ENCODE measurements at places on chromosomes 4 and X. TPM values are rescaled to one million over a fixed set of nuclear protein-coding genes. Genes with fewer than 3 reads are reported as not detected.

GRCh38 chr4:145951931-145952330 lies 13.3 kb upstream of the ZNF827 start:
- no peak for DNase-seq

DNA sequence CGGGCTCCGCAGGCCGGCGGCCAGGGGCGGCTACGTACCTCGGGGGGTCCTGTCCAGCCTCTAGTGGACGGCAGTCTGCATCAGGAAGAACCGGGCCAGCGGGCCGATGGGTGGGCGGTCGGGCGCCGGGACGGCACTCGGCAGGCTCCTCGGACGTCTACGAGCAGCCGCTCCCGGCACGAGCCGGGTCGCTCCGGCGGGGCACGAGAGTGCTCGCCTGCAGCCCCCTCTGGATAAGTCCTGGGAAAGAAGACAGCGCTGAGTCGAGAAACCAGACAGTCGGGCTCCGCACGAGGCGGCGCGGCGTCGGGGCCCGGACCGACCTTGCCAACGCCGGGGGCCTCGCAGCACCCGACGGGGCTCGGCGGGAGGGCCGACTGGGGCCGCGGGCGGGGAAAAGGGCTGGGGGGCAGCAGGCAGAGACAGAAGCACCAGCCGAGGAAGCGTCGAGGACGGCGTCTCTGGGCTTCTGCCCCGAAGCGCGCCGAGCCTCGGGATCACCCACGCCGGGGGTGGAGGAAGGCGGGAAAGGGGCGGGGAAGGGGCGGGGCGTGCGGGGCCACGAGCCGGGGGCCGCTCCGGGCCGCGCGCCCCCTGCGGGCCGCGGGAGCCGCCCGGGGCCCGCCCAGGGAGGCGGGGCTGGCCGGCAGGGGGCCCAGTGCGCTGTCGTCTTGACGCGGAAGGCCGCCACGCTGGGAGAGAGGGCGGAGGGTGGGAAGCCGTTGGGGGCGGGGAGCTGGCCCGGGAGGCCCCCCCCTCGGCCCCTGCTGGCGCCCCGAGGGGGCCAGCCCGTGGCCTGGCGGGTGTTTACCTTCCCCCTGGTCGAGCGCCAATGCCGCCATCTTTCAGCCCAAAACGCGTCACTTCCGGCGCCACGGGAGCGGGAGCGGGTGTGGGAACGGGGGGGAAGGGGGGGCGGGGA lies 1.9 kb downstream of the KLHL15 start:
- peak; percentile 91 for DNase-seq

DNA sequence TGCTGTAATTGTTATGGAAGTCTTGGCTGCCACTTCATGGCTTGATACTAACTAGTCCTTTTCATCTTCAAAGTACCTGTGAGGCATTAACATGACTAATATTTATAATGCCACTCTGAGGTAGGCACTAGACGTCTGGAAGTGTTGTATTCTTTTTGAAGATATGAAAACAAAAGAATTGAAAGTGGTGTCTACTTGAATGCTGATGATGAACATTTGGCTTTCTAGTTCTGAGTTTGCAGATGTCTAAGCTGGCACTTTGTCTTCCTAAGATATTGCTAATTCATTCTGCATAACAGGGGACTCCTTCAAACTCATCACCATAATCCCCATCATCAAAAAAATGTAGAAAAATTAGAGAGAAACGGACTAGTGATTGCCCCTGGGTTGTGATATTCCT lies 41.6 kb upstream of the HAND2 start:
- no peak for DNase-seq

GRCh38 chrX:31099536-31100090 lies 27.8 kb upstream of the FTHL17 start:
- no peak for DNase-seq

DNA sequence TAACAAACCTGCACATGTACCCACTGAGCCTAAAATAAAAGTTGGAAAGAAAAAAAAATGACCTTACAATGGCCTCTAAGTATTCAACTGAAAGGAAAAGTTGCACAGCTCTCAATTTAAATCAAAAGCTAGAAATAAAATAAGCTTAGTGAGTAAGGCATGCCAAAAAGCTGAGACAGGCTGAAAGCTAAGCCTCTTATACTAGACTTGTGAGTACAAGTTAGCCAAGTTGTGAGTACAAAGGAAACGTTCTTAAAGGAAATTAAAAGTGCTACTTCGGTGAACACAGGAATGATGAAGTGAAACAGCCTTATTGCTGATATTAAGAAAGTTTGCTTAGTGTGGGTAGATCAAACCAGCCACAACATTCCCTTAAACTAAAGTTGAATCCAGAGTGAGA lies 707.9 kb upstream of the PITX2 start:
- no peak for DNase-seq

- no peak for DNase-seq
Measured at GRCh38 chr4:14303856-14304255, 676.3 kb upstream of the BOD1L1 start.

DNA sequence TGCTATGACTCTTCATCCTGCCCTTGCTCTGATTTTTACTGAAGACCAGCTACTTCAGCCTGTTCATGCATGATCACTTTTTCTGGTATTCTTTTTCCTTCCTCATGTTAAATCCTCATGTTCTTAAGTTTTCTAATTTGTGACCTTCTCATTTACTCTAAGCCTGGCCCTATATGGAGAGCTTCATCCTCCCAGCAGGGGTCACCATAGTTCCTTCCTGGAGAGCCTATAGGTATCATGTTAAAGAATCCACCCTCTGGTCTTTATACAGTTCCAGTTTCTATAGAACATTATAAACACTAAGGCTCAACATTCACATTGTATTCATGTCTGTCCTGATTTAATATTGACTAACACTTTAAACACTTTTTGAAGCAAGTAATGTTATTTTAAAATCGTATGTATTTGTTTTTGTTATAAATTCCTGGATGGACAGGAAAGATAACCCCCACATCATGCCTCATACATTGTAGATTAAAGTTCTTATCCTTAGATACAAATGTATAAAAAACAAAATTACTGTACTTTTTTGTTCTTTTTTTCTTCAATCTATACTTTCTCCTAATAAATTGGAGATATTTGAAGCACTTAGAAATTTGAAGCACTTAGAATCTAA lies 53.8 kb upstream of the OTUD4 start:
- DNase-seq = peak; percentile 31

- DNase-seq = no peak
Measured at GRCh38 chr4:30950737-30951136, 230.6 kb downstream of the PCDH7 start.

- no peak for DNase-seq
Measured at GRCh38 chrX:107823042-107823441, 2.6 kb upstream of the MID2 start.

DNA sequence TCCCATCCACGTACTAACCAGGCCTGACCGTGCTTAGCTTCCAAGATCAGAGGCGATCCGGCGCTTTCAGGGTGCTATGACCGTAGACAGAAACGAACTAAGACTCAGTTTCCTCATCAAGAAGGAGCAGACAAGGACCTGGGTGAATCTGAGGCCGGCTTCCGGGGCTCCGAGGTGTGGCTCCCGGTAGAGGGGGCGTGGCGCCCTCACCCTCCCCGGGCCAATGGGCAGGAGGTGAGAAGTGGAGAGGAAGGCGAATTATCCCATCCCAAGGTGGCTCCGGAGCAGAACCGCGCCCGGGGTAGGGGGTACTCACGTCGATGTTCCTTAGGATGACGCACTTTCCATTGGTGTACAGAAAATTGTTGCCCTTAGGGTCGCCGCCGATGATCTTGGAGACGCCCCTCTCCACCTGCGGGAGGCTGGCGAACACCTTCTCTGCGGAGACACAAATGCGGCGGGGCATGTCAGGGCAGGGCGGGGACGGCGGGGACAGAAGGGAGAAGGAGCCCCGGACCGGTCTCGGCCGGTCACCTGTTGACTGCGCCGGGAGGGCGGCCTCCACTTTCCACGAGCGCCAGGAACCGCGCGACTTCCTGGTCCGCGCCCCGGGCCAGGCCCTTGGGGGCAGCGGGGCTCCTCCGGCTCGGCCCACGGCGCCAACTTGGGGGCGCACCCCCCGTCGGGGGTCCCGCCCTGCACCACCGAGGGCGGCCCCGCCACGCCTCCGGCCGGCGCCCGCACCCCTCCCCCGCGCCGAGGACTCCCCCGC lies 616 bp downstream of the WDR1 start:
- DNase-seq = peak; percentile 84

GRCh38 chrX:132728296-132728695 lies 230.1 kb downstream of the HS6ST2 start:
- DNase-seq = no peak

DNA sequence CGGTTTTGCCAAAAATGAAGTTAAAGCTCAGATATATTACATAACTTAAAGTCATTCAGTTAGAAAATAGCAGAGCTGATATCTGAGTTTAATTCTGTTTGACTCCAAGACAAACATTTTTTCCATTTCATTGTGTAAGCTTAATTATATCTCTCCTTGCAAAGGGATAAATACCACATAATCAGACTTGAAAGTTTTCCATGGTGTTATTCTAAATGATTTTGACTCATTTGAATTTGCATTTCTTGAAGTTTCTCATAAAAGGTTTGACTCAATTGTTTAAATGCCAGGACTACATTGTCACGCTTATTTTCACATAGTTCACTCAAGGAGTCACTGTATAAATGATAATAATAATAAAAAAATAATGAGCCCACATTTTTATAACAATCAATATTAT lies 39.4 kb upstream of the DDX60 start:
- DNase-seq = no peak

- no peak for DNase-seq
Measured at GRCh38 chrX:131801911-131802310, 221.2 kb upstream of the STK26 start.

GRCh38 chr4:145482209-145483037 lies 770 bp downstream of the SMAD1 start:
- no peak for DNase-seq

DNA sequence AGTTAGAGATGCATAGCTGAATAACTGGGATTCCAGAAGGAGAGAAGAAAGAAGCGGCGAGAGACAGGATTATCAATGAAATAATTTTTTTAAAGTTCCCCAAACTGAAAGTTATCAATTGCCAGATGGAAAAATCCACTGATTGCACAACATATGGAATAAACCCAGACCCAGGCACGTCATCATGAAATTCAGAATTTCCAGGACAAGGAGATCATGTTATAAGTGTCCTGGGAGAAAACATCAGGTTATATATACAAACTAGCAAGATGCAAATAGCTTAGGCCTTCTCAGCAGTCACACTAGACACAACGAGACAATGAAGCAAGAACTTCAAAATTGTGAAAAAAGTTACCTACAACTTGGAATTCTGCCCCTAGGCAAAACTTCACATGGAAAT lies 200.0 kb downstream of the PALLD start:
- DNase-seq = no peak

DNA sequence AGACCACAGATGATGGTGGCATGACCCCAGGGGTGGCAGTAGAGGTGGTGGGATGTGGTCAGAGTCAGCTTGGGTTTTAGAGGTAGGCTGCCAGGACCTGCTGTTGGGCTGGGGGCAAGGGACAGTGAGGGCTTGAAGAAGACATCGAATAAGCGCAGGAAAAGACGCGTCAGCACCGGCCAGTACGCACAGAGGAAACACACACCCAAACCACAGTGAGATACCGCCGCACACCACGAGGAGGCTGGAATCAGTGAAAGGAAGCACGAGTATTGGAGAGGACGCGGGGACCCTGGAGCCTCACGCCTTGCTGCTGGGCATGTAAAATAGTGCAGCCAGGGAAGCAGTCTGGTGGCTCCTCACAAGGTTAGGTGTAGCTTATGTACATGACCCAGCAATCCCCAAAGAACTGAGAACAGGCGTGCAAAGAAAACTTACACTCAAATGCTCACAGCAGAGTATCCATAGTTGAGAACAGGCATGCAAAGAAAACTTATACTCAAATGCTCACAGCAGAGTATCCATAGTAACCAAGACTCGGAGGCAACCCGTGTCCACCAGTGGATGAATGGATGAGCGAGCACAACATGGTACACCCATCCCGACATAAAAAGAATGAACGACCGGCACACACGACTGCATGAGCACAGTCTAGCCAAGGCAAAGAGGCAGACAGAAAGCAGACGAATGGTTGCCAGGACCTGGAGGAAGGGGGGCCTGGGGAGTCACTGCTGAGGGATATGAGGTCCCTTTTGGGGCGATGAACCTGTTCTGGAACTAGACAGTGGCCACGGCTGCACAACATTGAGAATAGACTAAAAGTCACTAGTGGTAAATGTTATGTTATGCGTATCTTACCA lies 13.3 kb downstream of the PDZD4 start:
- no peak for DNase-seq

DNA sequence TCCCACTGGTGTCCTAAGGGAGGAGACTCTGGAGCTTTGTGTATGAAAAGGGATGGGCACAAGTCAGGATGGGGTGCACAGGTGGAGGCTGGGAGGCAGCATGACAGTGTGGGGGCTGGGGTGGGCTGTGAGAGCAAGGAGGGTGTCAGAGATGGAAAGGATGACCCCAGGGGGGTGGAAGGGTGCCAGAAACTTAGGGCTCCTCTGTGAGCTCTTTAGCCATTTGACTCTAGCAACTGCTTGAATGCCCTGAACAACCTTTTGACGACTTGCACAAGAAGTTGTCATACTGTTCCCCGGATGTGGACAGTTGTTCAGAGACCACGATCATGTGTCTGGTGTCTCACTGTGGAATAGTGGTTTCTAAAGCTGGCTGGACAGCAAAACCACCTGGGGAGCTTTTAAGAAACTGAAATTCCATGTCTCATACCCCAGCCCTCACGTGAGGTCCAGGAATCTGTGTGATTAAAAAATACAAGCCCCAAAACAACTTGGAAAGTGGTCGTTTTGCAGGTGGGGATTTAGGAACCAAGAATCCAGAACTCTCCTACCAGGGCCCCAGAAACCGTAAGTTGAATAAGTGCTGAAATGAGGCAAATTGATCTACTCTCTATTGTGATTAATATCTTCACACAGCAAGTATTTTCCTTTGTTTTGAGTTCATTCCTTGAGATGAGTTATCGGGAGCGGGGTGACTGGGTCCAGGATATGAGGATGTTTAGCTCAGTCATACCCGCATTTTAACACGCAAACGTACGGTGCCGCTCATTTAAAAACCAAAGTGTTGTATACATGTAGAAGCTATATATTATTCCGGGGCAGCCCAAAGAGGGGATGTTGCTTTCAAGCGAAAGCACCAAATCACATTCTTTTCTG lies 3.4 kb downstream of the RHOH start:
- DNase-seq = no peak

GRCh38 chrX:155027509-155028066 lies 944 bp downstream of the FUNDC2 start:
- no peak for DNase-seq

GRCh38 chrX:150854856-150855255 lies 43.6 kb downstream of the CD99L2 start:
- DNase-seq = no peak

CDKN2AIP gene
- total RNA-seq = 21.5 TPM

STATH gene
- total RNA-seq = not detected

SSX2 gene
- not detected for total RNA-seq

CCDC120 gene
- not detected for total RNA-seq
